ENCODE measurements at places on chromosomes 4 and X.

GRCh38 chr4:87005690-87006425 lies 71.0 kb downstream of the AFF1 start:
- no peak for DNase-seq

DNA sequence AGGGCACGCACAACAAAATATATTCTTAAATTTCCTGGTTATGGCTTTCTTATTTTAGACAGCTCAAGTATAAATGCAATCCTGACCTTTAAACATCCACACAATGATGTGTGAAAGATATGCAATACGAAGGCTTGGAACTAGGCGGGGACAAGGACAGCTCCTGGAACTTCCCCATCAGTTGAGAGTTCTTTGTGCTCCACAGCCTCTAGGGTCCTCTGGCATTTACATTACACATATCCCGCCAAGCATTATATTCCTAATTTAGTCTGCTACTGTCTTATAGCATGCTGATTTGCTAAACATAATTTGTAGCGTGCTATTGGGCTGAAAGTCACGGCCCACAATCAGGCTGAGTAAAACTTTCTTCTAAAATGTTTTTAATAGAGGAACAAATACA lies 74.4 kb downstream of the FTHL17 start:
- DNase-seq = no peak

GRCh38 chrX:40227125-40227524 lies 129.4 kb upstream of the BCOR start:
- no peak for DNase-seq

DNA sequence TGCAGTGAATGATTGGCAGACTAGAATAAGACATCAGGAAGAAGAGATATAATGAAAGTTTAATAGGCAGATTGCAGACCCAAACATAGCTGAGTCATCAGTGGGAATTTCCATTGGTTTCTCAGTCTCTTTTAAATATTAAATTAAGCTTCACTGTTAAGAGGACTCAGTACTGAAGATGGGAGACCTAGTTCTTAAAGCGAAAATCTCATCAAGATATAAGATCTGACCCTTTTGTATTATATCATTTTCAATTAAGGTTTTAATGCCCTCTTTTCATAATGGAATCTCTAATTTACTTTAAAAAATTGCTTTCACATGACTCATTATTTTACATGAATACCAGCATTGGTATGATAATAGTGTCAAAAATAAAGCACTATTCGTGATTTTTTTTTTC lies 168.9 kb upstream of the ATOH1 start:
- no peak for DNase-seq

GRCh38 chr4:140928880-140929279 lies 172.7 kb upstream of the TBC1D9 start:
- DNase-seq = no peak

GRCh38 chr4:148057516-148057915 lies 325.6 kb downstream of the ARHGAP10 start:
- no peak for DNase-seq

DNA sequence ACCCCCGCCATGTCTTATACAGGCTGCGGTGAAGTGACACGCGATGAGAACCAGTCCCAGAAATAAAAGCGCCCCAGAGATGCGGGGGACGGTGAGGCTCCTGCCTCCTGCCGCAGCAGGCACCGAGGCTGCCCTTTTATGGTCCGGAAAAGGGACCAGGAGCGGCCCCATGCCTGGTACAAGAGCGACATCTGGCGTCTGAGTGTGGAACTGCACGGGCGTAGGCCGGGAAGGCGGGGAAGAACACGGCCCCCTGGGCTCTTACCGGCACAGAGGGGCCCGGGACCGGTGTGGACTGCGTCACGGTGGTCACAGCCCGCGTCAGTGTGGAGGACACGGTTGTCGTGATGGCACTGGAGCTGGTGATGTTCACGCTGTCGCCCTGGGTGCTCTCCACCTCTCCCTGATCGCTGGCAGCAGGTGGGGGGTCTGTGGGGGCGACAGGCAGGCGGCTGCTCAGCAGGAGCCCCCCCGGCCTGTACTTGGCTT lies 8.9 kb upstream of the RENBP start:
- peak; percentile 57 for DNase-seq

DNA sequence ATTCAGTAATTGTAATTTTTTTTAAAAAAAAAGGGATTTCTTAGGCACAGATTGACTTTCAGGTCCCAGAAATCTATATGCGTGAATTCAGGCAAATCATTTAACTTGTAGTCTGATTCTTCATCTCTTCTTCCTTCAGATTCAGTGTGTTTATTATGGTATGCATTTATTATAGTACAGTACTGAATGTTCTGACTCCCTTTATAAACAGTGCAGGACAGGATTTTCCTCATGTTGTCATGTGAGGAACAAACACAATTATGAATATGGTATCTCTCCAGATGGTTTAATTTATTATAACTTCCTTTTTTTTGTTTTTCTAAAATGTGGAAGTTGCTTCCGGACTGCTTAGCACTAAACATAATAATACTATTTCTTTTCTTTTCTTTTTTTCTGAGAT lies 54.2 kb downstream of the RPS3A start:
- no peak for DNase-seq

GRCh38 chr4:56743550-56743949 lies 62.5 kb upstream of the HOPX start:
- no peak for DNase-seq

- DNase-seq = no peak
Observed at GRCh38 chrX:48648336-48648751, 35.3 kb upstream of the WAS start.

- no peak for DNase-seq
Observed at GRCh38 chrX:124925681-124926080, 394.0 kb upstream of the TEX13C start.

DNA sequence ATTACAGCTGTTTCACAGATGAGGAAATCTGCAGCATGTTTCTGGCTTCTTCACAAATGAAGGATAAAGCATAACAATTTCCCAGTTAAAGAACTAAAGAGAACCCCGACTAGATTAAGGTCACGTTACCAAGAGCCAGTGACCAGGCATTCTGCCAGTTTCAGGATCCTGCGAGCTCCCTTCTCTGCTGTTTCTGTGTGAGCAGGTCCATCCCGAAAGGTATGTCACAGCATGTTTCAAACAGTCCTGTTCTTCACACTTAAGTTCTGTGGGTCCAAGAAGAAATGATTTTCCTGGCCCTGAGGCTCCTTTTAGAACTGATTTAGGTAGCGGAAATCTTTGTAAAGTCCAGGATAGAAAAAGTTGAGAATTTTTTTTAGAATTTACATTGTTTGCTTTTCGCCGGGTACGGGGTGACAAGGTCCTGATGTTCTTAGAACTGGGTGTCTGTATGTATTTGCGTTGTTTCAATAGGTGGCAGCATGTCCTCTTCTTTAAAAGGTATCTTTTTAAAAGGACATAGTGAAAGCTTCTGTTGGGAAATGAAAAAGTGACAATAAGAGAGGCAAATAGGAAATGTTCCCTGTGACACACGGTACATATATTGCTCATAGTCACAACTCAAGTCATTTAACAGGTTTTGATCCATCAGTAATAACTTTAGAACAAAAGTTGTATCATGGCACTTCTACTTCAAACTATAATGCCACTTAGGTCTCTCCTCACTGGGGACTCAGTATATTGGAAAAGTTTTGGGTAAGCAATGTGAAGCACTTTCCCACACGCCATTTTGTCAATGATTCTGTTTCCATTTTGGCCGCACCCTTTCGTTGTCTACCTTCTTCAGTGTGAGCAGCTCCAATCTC lies 18.4 kb downstream of the IL21 start:
- no peak for DNase-seq

DNA sequence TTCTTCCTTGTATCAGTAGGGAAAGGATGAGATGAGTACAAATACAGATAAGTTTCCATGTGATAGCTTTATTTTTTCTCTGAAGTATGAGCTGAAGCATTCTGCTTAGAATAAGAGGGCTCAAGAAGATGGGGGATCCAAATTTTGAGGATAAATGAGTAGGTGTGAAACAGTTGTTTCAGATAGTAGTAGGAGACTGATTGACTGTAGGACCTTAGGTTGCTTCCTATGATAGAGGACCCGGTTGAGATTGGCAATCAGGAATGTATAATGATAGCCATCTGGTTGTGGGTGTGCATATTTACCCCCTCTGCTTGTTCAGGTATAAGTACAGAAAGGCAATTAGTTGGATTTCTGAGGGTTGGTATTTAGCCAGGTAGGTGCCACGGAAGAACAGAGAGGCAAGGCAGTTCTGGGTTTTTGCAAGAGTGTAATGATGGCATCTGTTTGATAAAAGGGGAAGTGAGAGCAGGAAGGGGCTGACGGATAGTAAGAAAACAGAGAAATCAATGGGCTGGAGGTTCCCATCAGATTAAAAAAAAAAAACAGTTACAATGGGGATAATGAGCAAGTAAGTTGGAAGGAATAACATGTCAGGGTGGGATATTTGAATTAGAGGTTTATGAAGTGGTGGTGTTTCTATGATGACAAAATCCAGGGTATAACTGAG lies 13.7 kb downstream of the OCRL start:
- no peak for DNase-seq

DNA sequence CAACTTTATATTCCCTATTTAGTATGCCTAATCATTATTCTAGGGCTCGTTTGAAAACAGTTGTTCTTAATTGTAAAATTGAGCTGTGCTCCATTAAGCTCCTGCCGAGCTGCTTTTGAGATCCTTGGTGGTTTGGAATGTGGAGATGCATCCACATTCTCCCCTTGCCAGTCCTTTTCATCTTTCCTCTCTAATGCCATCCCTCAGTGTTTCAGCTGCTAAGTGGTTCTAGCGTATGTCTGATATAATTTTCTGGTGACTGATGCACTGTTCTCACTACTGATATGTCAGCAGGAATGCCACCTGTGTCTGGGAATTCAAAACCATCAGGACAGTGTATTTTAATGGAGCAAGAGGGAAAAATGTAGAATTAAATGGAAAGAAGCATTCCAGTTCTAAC lies 1085.0 kb downstream of the CCSER1 start:
- DNase-seq = no peak

DNA sequence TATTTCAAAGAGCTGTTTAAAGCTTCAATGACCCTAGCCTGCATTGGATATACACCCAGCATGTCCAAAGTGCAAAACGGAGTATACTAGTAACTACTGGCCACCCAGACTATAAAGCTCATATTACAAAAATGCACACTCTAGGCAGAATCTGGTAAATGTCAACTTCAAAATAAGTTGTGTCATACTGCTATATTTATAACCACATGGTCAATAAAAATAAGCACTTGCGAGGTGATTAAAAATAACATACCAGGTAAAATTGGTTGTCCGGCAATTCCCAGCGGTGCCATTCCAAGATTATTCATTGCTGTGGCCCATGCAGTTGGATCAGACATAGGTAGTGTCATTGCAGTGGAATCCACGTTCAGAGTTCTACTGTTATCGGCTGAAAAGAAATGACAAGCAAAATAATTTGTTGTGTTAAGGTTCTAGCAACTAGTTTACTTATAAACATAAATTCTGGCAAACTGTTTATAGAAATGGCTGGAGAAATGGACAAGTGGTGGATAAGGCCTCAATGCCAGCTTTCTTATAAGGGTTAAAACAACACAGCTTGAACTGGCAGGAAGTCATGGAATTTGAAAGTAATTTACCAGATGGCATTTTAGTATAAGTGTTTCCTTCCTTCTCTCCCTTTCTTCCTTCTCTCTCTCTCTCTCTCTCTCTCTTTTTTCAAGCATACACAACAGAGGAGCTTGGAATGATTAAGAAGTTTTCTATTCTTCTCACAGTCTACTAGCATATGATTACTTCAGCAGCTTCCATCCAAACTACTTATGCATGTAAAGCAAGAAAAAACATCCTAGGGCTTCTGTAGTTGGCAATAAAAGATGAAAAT lies 199.9 kb downstream of the ENOX2 start:
- no peak for DNase-seq

DNA sequence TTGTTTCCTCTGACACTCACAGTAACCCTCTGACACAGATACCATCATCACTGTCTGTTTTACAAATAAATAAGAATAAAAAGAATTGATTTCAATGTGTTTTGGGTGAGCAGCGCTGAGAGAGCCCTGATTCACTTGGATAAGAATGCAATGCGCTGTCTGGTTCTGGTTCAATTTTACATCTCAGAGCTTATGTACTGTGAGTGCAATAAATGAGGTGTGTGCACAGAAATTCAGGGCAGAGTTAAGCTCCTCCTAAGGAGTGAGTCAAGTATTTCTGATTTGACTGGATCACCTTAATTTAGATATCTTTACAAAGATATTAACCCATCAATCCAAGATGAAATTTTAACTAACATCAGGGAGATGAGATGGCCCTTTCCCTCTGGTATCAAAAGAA lies 11.2 kb downstream of the FAM9C start:
- no peak for DNase-seq

DNA sequence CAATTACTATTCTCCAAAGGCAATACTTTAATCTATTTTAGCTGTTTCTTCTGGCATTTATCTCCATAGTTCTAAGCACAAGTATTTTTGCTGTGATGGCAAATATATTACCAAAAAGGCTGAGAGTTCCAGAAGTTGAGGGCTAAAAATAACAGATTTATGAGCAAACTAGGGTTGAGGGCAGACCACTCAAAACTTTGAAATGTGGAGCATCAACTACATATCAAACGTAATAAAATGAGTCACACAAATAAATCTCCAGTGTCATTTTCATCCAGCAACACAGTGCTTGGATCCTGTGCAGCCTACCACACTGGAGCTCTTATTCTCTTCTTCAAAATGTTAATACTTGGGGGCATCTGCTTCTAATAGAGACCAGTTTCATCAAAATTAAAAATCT lies 163.9 kb downstream of the HS3ST1 start:
- no peak for DNase-seq

- DNase-seq = no peak
Observed at GRCh38 chr4:153748378-153748777, 11.4 kb downstream of the RNF175 start.

GRCh38 chr4:76407440-76408119 lies 13.4 kb downstream of the CCDC158 start:
- no peak for DNase-seq

DNA sequence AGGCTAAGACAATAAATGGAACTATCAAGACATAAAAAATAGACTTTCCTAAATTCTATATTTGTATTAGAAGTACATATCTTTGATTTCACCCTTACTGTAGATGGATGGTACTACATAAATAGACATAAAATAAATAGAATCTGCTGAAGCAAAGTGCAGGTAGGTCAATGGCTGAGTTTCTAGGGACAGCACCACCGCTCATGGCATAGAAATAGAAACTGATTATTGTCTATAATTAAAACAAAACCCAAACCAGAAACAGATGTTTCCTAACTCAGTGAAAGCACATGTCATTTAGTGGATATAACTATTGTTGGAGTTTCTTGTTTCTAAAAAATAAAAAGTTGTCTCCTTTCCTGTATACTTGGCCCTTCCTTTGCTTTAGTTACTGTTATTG lies 387.3 kb upstream of the ADGRL3 start:
- DNase-seq = no peak

- DNase-seq = no peak
Observed at GRCh38 chr4:21467551-21467950, 481.0 kb downstream of the KCNIP4 start.

GRCh38 chr4:4923201-4923600 lies 63.7 kb downstream of the MSX1 start:
- DNase-seq = no peak

DNA sequence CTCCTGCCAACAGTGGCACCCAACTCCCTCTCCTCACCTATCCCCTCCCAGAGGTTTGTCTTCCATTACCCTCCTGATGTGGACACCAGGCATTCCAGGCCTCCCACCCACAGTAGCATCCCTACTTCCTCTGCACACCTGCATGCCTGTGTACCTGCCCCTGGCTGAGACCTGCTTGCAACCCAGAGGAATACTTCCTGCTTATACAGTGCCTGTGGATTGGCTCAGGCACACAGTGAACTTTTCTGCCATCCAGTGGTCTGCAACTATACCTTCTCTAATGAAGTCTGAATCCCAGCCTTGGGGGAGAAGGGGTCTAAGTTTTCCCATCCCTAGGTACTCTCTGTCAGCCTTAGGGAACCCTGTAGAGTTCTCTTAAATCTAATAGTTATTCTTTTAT lies 169.9 kb downstream of the IQCM start:
- no peak for DNase-seq
